K562 (cell line): ENCODE measurements at places on chromosomes 7 and 10. TPM values are rescaled to one million over a fixed set of nuclear protein-coding genes. Genes with fewer than 3 reads are reported as not detected.

LRIT1 gene
- not detected in 2 replicates for total RNA-seq

DNA sequence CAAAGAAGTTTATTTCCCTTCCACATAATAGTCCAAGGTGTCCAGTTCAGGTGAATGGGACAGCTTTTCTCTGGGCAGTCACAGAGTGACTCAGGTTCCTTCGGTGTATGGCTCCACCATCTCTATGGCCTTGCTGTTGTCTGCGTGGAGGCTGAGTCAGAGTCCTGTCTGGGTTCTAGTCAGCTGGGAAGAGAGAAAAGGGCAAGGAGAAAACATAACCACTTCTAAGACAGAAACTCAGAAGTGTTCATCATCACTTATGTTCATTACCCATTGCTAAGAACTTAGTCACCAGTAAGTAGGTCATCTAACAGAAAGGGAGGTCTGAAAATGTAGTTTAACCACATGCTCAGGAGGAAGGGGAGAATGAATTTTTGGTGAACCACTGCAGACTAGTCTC is 32.4 kb upstream of the CCDC7 start:
- H3K27me3 ChIP-seq = no peaks in the 10 kb centered on the region
- peaks cover 4% of the 10 kb centered on the region for H3K4me1 ChIP-seq
- H3K36me3 ChIP-seq = no peaks in the 10 kb centered on the region
- no peak for DNase-seq
- no peak overlapping the region for H3K27ac ChIP-seq

GRCh38 chr7:132469264-132469663 is 107.0 kb downstream of the PLXNA4 start:
- DNase-seq = no peak
- peaks cover 38% of the 10 kb centered on the region for H3K27me3 ChIP-seq
- H3K36me3 ChIP-seq = no peaks in the 10 kb centered on the region
- no peak overlapping the region for H3K4me3 ChIP-seq
- no peaks in the 10 kb centered on the region for H3K4me1 ChIP-seq
- H3K27ac ChIP-seq = no peak overlapping the region

- no peak overlapping the region for H3K27ac ChIP-seq
- H3K36me3 ChIP-seq = no peaks in the 10 kb centered on the region
- DNase-seq = no peak
- H3K27me3 ChIP-seq = peaks cover 5% of the 10 kb centered on the region; the same call in 1 of the 2 replicates
- H3K4me1 ChIP-seq = no peaks in the 10 kb centered on the region
- H3K4me3 ChIP-seq = no peak overlapping the region
Observed at GRCh38 chr7:139730746-139731612, 46.8 kb downstream of the HIPK2 start.

DNA sequence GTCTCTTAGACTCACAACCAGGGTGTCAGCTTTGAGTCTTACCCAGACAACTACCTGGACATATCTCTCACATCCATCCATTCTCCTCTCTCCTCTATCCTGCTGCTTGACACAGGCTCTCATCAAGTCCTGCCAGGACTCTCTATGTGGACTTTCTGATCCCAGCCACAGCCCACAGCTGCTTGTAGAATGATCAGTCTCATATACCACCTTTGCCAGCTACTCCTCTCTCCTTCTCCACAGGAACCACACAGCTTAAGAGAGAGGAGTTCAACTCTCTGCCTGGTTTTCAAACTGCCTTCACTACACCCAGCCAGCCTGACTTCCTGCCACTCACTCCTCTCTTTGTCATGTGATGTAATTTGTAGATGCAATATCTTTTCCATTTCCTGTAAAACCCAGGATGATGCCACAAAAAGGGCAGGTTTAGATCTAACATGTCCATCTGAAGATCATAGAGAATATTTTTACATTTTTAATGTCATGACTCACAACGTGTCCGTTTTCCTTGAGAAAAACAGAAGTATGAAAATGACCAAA is 154.0 kb downstream of the RAB11FIP2 start:
- H3K27ac ChIP-seq = no peak overlapping the region
- H3K4me3 ChIP-seq = no peak overlapping the region
- no peaks in the 10 kb centered on the region for H3K27me3 ChIP-seq
- no peaks in the 10 kb centered on the region for H3K36me3 ChIP-seq
- H3K4me1 ChIP-seq = no peaks in the 10 kb centered on the region
